ENCODE measurements at places on chromosomes 2 and 18. TPM values are rescaled to one million over a fixed set of nuclear protein-coding genes. Genes with fewer than 3 reads are reported as not detected.
A peak's percentile ranks its signal among the peaks of the same experiment; 100 is the strongest.

DNA sequence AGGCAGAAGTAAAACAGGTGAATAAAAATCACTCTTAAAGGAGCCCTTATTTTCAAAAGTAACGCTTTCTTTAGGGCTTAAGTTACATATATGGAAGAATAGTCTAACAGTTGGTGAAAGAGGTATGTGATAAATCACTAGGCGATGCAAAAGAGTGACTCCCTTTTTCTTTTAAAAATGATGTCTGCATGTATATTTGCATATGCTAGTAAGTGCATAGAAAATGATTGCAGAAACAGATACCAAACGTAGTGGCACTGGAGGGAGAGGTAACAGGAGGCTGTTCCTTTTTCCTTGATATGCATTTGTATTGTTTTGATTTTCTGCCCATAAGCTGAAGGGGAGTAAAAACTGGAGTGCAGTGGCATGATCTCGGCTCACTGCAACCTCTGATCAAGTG, 158.3 kb downstream of the PRPF40A start:
- no peaks in the 10 kb centered on the region for H3K27me3 ChIP-seq
- H3K27ac ChIP-seq: no peak overlapping the region
- no peaks in the 10 kb centered on the region for H3K4me1 ChIP-seq
- H3K4me3 ChIP-seq: no peak overlapping the region
- H3K36me3 ChIP-seq: no peaks in the 10 kb centered on the region
- DNase-seq: no peak

DNA sequence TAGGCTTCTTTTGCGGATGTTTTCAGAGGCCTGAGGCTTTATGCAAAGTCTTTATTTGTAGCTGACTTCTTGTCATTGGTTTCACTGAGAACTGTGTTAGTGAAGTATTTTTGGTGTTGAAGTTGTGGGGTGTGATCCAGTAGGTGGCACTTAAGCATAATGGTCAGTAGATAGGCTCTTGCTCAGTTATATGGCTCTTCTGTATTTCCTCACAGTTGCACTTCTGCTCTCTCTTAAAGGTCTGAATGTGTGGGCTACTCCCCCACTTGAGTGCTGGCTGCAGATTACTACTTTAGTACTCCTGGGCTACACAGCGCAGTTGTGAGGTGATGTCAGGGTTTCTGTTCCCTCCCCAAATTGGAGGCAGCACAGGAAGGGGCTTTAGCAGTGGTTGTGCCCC, 133.8 kb upstream of the SCN7A start:
- H3K27me3 ChIP-seq: no peaks in the 10 kb centered on the region
- no peak for DNase-seq
- H3K4me1 ChIP-seq: no peaks in the 10 kb centered on the region
- H3K27ac ChIP-seq: no peak overlapping the region
- H3K4me3 ChIP-seq: no peak overlapping the region
- no peaks in the 10 kb centered on the region for H3K36me3 ChIP-seq

- no peak overlapping the region for H3K4me3 ChIP-seq
- no peaks in the 10 kb centered on the region for H3K27me3 ChIP-seq
- H3K27ac ChIP-seq: no peak overlapping the region
- no peaks in the 10 kb centered on the region for H3K36me3 ChIP-seq
- DNase-seq: no peak
Observed at GRCh38 chr2:118557791-118558190, 289.7 kb downstream of the EN1 start.

DNA sequence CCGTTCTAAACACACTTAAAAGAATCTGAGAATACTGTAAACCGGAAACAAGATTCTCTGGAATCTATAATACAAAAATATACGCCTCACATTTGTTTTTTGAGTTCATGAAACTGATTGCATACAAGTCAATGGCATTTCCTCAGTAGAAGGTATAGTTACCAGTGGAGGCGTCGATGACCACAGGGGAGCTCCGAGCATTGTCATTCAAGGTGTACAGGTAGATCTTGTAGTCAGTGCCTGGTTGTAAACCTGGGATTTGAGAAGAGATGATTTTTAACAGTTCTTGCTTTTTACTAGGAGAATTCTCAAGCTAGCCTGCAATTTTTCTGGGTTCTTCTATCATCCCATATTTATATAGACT, 60.4 kb downstream of the FN1 start:
- DNase-seq: no peak
- no peak overlapping the region for H3K4me3 ChIP-seq

DNA sequence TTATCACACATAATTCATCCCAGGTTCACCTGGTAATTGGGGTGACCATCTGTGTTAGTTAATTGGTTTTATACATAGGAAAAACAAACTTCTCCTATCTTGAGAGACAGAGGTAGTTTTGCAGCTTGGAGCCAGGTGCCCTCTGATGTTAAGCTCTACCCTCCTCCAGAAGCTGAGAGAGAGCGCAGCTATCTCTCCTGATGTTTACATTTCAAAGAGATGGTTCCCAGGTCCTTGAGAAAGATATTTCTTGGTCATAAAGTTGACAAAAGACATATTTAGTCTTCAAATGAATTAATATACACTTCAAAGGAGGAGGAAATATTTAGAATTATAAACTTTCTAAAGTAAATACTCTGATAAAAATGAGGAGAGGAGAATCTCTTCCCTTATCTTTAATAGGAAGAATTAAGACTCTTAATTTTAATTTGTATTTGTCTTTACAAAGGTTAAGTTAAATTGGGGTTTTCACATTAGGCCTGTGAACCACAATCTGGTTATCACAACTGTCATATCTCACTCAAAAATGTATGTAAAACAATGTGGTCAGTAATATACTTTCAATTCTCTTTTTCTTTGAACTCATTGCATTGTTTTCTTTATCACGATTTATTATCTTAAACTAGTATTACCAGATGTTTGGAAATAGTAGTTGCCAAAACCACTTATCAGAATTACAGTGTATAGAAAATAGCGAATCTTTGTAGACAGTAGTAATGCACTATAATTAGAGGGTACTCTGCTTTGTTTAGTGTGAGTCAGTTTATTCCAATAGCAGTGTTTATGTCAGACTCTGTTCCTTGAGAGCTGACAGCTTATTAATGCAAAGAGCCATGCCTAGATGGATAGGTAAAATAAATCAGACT, 26.8 kb downstream of the SERPINB4 start:
- H3K36me3 ChIP-seq: no peaks in the 10 kb centered on the region
- DNase-seq: no peak
- no peaks in the 10 kb centered on the region for H3K4me1 ChIP-seq
- H3K4me3 ChIP-seq: no peak overlapping the region
- H3K27me3 ChIP-seq: no peaks in the 10 kb centered on the region

DNA sequence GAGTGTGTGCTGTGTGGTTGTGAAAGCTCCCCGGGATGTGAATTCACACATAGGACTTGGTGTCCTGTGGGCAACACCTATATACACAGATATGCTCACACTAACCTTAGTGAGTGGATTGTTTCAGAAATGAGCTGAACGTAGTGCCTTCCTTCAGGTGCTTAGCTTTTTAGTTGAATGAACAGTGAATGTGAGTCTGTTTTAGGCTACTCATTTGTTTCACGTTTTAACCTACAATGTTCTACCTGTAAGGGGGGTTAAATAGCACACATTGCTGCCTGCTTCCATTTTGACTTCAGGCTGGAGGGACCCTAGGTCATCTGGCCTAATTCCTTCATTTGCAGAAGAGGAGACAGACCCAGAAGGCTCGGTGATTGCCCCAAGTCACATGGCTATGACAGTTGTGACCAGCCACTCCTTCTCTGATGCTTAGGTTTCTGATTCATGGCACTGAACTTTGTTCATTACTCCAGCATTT, 1.0 kb downstream of the PLEK start:
- peak overlapping the region; percentile 22 for H3K4me3 ChIP-seq
- no peaks in the 10 kb centered on the region for H3K36me3 ChIP-seq
- H3K27ac ChIP-seq: peak overlapping the region; percentile 38
- no peaks in the 10 kb centered on the region for H3K4me1 ChIP-seq
- no peaks in the 10 kb centered on the region for H3K27me3 ChIP-seq
- no peak for DNase-seq

DNA sequence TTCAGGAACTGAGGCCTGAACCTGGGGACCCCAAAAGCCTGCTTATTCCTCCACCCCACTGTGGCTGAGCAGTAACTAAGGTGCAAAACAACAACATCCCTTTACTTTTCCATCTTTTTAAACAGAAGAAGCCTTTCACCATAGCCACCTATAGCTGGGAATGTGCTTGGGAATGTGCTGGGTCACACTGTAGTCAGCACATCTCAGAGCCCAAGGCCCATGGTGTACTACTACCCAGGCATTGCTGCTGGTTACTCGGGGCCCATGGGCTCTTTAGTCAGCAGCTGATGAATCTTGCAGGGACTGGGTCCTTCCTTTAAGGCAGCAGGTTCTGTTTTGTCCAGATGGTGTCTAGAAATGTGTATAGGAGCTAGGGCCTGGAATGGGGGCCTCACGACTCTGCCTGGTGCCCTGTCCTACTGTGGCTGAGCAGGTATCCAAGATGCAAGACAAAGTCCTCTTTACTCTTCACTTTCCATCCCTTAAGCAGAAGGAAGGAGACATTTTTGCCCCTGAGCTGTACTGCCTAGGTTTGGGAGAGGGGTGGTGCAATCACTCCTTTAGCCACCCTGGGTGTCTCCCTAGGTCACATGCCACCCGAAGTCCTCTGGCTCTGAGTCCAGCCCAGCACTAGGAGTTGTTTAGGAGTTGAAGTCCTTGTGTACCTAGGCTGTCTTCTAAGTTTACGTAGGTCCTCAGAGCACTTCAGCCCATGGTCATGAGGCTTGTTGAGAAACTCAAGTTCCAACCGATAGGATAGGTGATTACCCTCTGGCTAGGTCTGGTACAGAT, 70.1 kb downstream of the OXER1 start:
- H3K36me3 ChIP-seq: no peaks in the 10 kb centered on the region
- no peak overlapping the region for H3K4me3 ChIP-seq
- no peaks in the 10 kb centered on the region for H3K27me3 ChIP-seq
- no peak overlapping the region for H3K27ac ChIP-seq

DNA sequence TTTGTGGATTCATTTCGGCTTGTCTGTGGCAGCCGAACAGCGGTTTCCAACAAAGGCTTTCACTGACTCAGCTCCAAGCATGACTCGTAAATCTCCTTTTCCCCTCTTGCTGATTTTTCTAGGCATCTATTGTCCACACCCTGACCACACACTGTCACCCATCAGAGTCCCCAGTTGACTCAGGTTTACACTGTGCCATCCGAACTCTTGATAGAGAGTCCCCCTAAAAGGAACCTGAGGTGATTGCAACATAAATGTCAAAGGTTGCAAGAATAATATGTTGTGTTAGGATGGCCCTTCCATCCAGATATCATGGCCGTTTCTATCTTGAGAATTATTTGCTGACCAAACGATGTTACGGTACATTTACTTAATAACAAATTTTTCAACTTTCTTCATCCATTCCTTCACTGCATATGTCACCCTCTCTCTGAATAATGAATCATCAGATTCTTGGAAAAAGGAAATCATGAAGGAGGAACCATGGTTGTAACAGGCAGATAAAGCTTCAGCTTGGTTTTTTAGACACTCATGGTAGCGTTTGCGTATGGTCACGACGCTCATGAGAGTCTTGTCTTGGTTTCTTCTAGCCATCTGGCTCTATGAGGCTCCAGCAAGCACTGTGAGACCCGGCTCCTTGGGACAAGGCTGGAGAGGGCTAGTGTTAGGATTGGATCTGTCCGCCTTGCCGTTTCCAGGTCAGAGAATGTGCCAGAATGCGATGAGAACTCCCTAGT, 72.1 kb downstream of the NPAS2 start:
- H3K4me1 ChIP-seq: peaks cover 10% of the 10 kb centered on the region
- H3K36me3 ChIP-seq: no peaks in the 10 kb centered on the region
- no peak overlapping the region for H3K4me3 ChIP-seq
- H3K27ac ChIP-seq: no peak overlapping the region
- no peaks in the 10 kb centered on the region for H3K27me3 ChIP-seq
- no peak for DNase-seq

DNA sequence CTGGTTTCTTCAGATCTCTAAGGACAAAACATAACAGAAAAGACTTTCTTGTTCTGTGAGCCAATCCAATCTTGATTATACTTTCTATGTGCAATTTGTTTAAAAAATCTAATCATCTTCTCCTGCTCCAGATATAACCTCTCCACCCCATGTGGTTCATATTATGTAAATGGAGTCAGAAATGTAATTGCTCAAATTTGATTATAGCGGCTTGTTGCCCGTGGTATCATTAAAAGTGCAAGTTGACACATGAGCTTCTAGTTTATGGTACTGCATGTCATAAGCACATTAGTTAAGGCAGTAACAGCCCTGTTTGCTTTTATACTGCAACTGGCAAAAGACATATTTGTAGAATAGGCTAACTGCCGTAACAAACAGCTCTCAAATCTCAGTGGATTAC, 715.1 kb upstream of the CDH7 start:
- no peaks in the 10 kb centered on the region for H3K4me1 ChIP-seq
- no peaks in the 10 kb centered on the region for H3K27me3 ChIP-seq
- no peak overlapping the region for H3K4me3 ChIP-seq
- no peak overlapping the region for H3K27ac ChIP-seq

GRCh38 chr2:185638771-185639170, 99.8 kb upstream of the FSIP2 start:
- H3K4me1 ChIP-seq: no peaks in the 10 kb centered on the region
- no peaks in the 10 kb centered on the region for H3K36me3 ChIP-seq
- H3K4me3 ChIP-seq: no peak overlapping the region
- H3K27ac ChIP-seq: no peak overlapping the region

DNA sequence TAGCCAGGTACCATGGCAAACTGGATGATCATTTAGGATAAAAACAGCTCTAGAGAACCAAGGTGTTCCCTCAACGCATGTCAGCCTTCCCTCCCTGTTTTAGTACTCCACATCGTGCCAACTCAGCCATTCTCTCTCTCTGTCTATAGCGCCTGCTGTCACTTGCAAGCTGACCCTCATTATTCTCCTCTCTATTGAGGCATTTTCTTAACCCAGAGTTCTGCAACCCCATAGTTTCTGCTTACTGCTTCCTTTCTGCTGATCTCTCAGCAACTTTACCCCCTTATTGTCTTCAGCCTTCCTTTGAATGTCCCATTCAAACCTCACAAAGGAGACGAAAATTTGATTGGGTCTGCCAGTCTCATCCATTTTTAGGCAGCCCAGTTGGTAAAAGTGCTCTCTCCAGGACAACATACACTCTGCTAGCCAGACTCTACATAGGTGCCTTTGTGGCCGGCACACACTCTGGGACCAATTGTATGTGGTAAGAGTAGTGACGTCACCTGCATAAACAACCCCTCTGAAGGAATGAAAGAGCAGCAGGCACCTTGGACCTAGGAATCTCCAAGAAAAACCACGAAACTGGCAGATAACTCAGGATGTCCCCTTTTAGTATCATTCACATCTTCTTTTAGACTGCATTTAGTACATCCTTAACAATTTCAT, 367.2 kb upstream of the KCNH7 start:
- no peak overlapping the region for H3K27ac ChIP-seq
- DNase-seq: no peak
- H3K36me3 ChIP-seq: no peaks in the 10 kb centered on the region

DNA sequence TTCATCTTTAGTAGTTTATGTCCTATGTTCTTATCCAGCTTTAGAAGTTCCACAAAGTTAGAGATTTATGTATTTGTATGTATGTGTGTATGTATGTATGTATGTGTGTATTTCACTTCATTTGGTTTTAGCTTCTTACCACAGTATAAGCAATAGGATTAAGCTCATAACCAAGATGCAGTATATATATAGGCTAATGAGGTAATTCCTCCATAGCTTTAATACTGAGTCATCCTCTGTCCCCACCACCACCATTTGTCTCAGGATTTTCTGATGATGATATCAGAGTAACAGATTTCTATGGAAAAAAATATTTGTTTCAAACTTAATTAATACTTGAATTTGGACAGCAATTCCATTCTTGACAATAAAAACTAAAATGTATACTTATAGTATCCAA, 159.2 kb downstream of the SOX11 start:
- H3K4me3 ChIP-seq: no peak overlapping the region
- no peaks in the 10 kb centered on the region for H3K36me3 ChIP-seq
- no peaks in the 10 kb centered on the region for H3K27me3 ChIP-seq
- no peaks in the 10 kb centered on the region for H3K4me1 ChIP-seq
- no peak for DNase-seq

UGT1A8 gene
- 15.9 TPM for total RNA-seq

ABCG8 gene
- 0.12 TPM for total RNA-seq

GALNT5 gene
- total RNA-seq: 56.3 TPM

EPC2 gene
- 20.7 TPM for total RNA-seq
